ENCODE measurements at places on chromosomes 3 and 15.

DNA sequence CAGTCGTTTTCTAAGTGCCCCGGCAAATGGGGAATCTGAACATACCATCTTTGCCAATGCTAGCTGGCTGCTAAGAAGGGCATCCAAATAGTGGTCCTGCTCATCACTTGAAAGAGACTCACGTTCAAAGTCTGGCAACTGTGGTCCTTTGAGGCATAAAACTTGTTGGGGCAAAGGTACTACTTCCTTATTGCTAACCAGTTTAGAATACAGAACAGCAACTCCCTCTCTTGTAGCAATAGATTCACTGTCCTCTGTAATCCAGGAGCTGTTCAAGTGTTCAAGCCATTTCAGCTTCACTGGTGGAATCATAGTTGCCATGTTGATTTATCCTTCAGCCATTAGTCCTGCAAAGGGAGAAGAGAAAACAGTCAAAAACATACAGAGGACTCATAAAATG is 58.4 kb downstream of the HERC1 start:
- DNase-seq, result no peak

GRCh38 chr3:193087336-193087735 is 153.7 kb upstream of the PLAAT1 start:
- DNase-seq, result no peak

GRCh38 chr15:63354821-63355650 is 26.6 kb downstream of the CA12 start:
- no peak for DNase-seq

DNA sequence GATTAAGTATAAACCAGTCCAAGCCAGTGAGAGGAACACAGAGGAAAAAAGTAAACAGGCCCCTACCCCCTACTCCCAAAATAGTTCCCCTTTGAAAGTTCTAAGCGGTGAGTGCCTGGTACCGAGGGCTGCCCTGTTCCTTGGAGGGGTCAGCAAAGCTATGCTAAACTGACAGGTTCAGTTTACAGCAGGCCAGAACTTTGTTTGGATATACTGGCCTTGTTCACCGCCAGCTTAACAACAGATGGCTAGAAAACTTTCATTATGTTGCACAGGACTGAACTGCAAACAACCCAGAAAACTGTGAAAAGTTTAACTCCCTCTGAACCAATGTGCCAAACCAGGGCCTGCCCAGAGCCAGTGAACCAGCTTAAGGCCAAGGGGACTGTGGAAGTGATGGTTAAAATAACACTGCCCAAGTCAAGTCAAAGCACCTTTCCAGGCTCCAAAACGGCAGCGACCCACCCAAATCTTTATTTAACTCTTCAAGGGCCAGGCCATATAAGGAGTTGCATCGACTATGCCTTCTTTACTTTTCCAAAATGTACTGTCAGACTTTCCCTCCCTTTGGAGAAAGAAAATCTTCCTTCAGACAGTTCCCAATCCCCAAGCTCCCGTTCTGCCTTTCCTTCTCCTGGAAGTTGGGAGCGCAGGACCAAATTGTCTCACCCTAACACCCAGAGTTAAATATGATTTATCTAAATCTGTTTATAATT is 448.0 kb downstream of the FOXP1 start:
- no peak for DNase-seq

GRCh38 chr3:175648899-175649298 is 789.8 kb downstream of the NAALADL2 start:
- DNase-seq, result no peak

DNA sequence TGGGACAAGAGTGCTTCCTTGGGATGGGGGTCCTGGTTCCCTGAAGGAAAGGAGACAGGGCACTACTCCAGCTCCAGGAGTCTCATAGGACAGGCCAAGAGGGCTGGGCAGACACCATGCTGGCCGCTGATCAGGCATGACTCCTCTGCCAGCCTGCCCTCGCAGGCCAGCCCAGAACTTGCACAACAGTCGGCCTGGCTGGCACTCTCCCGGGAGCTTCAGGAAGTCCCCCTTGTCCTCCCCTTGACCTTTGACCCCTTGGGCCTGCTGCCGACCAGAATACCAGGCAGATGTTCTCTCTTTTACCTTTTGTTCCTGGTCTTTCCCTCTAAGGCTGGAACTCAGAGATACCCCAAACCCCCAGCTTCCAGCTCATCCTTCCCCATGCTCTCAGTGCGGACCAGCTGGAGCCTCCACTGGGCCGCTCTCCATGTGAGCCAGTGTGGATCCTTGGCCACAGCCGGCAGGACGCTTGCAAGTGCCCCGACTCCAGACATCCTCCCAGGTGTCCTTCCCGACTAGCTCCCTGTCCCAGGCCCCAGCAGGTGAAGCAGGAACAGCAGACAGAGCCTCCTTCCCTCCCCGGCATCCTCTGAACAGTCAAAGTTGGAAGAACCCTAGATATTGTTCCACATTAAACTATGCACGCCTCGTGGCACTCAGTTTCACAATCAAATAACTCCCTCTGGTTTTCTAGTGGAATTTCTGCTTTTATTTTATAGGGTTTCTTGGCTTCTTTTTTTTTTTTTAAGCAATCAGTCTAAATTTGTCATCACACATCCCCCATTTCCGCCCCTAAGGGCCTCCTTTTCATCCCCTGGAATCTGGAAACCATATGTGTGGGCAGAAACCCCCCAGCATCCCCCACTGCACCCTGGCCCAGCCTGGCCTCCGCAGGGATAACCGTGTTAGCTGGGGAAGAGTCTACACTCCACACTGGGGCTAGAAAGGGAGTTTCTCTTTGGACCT is 15.7 kb downstream of the VPS18 start:
- DNase-seq, result no peak

DNA sequence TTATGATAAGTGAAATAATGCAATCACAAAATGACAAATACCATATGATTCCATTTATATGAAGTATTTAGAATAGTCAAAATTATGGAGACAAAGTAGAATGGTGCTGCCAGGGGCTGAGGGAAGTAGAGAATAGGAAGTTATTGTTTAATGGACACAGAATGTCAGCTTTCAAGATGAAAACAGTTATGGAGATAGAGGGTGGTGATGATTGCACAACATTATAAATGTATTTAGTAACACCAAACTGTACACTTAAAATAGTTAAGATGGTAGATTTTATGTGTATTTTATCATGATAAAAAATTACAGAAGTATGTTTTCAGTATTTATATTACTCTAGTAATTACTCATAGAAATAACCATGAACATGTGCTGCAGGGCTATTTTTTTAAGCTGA is 100.8 kb upstream of the AZI2 start:
- DNase-seq, result no peak

DNA sequence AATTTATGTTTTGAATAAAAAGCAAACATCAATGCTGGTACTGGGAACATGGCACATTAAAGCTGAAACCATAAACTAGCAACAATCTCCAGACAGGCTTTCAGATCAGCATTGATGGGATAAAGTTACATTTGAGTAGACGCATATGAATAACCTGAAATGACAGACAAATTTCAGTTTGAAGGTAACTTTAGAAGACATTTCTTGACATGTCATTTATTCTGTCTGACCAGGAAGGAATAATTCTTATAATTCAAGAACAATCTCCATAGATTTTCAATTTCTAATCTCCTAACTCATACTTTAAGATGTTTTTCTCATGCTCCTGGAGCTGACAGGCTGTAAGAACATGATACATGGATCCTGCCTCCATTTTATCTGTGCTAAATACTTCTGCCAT is 69.8 kb downstream of the PLCH1 start:
- no peak for DNase-seq

- DNase-seq, result peak; percentile 83
These were observed 401 bp downstream of the SEC11A start for GRCh38 chr15:84715441-84716035.

DNA sequence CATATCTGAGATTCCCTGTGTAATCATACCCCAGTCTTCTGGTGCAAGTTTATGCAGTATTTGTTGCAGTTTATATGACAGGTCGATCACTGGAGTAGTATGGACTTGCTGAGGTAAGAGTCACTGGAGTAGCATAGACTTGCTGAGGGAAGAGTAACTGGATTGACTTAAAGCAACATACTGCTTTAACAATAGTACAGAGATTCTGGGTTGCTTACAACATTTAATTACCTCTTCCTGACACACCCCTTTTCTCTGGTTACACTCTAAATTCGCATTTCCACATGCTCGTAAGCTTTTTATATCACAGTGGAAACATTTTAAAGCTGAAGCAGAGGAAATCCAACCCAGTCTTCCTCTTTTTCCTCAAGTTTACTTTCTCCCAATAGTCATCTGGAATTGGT is 11.8 kb downstream of the AAGAB start:
- DNase-seq, result no peak

DNA sequence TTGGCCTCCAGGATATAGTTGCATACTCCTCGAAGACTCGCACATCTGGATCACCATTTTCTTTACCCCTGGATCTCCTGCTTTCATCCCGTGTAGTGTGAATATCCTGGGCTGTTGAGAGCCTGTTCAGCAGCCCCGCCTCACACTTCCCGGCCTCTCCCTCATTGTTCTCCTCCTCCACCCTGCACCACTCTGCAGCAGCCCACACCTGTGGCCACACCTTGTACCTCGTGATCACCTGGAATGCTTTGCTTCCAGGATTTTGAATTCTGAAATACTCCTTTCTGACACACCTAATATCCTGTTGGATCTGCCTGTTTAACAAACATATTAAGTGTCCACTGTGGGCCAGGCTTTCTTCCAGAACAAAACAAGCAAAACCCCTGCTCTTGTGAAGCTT is 14.4 kb downstream of the ABHD17C start:
- DNase-seq, result no peak

GRCh38 chr3:177824190-177824786 is 627.0 kb upstream of the TBL1XR1 start:
- DNase-seq, result no peak

- DNase-seq, result no peak
These were observed 243.6 kb upstream of the LYSMD4 start for GRCh38 chr15:99976811-99977271.

DNA sequence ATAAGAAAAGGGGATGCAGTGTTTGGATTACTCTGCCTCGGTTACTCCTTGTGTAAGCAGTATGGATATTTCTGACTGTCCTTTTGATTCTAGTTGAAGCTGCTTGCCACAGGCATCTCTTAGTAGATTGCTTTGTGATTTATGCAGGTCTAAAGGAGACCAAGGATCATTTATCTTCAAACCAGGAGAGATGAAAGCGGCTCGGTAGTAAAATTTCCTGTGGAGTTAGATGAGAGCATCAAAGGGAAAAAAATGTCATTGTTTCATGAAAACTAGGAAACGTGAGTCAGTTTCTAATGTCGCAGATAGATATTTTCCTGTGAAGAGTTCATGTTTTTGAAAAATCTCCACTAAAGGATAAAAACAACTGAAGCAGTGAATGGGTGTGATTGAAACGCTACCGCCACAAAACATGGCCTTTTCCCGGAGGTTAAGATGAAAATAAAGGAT is 254.0 kb upstream of the TBL1XR1 start:
- DNase-seq, result no peak

DNA sequence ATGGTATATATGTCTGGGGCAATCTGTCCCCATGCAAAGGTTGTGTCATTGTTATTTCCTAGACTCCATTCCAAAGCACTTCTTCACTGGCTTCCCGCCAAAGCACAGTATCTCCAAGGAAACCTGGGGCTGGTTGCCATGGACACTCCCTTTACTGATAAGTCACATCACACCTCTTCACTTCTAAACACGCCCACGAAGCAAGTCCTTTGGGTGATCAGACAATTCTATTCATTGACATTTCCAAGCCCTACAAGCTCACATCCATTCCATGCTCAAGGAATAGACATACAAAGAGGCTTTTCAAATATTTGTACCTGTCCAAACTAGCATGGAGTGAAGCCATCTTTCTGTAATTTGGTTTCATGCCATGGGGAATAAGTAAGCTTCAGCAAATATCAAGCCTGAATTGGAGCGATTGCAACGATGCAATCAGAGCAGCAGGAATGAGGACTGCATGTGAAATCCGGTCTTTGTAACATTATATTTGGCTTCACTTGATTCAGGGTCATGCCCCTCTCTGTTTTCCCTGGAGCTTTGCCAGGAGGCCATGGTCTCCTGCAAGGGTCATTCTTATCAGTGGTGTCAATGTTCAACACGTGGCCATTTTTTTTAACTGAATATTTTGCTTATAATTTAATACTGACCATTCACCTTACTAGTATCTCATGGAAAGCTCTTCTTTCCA is 201.6 kb upstream of the TMC3 start:
- no peak for DNase-seq

GRCh38 chr3:188528396-188528795 is 374.4 kb downstream of the LPP start:
- DNase-seq, result no peak

DNA sequence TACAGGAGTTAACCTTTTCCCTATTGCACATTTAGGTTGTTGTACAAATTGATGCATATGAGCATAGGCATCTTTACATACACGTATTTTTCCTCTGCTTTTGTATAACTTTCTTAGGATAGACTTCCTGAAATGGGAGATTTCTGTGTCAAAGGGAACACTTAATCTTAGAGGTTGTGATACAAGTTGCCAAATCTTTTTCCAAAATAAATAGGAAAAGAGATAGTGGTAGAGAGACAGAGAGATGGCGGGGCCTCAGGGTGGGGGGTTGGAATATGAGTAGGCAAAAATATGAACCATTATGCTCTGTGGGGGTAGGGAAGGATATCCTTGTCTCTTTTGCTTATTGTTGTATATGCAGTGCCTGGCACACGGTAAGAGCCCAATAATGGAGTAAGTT is 70.7 kb upstream of the UBE2E1 start:
- no peak for DNase-seq

GRCh38 chr3:196590279-196590678 is 21.8 kb downstream of the FBXO45 start:
- DNase-seq, result no peak

DNA sequence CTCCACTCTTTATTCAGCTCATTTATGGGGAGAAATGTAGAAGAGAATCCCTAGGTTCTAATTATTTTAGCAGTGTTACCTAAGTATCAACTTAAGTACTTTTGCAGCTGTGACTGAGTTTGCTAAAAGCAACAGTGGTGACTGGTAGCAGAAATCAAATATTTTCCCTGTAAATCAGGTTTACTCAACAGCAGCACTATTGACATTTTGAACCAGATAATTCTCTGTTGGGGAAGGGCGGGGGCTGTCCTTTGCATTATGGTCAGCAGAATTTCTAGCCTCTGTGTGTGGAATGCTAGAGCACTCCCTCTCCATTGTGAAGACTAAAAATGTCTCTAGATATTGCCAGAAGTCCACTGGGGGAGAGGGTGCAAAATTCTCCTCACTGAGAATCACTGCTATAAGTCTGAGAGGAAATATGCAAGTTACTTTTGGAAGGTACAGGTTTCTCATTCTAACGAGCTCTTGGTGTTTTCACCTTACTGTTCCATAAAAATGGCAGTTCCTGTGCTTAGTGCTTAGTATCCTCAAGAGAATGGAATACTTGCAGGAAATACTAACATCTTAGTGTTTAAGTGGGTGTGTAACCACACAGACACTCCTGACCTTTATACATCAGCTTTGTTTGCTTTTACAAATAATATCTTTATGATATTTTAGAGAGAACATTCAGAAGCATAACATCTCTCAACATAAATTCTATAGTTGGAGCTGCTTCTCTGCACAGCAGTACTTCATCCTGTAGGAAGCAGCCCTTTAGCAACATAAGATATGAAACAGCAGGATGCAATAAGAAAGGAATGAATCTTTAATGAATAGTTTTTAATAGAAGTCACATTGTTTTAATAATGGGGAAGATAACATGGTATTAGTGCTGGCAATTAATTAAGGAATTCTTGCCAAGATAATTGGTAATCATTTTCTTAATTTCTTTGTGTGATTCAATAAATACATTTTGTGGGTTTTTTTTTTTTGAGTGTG is 246.5 kb upstream of the GOLIM4 start:
- no peak for DNase-seq

- DNase-seq, result no peak
These were observed 452.1 kb upstream of the PPP2R3A start for GRCh38 chr3:135513106-135514059.
